ENCODE measurements at places on chromosomes 12 and 14.

GRCh38 chr14:54767139-54767431 is 135.5 kb downstream of the GCH1 start:
- no peak for DNase-seq

DNA sequence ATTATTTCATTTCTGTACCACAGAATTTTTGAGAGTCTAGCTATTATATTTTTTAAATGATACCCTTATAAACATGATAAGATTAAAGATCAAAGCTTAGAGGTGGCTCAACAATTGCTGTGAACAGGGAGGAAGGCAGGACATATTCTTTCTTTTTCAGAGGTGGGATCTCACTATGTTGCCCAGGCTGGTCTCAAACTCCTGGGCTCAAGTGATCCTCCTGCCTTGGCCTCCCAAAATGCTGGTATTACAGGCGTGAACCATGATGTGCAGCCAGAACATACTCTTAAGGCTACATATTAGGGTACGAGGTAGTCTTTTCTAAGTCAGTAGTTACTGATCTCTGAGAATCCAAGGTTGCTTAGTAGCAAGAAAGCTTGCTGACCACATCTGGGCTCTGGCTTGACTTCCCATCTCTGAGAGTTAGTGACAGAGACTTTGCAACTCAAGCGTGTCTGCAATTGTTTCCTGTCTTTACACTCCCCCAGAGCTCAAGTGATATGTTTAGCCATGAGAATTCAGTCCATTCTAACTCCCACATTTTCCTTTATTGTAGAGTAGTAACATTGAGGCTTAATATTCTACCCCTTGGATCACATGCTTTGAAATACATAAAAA is 8.6 kb downstream of the RAB5B start:
- DNase-seq = no peak

DNA sequence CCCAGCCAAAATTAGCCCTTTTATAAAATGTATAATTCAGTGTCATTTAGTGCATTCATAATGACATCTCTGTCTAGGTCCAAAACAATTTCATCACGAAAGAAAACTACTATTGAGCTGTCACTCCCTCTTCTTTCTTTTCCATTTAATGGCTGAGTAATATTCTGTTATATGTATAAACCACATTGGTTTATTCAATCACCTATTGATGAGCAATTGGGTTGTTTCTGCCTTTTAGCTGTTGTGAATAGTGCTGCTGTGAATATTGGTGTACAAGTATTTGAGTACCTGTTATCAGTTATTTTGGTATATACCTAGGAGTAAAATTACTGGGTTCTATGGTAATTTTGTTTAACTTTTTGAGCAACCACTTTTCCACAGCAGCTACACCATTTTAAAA is 7.2 kb downstream of the DNM1L start:
- DNase-seq = no peak

DNA sequence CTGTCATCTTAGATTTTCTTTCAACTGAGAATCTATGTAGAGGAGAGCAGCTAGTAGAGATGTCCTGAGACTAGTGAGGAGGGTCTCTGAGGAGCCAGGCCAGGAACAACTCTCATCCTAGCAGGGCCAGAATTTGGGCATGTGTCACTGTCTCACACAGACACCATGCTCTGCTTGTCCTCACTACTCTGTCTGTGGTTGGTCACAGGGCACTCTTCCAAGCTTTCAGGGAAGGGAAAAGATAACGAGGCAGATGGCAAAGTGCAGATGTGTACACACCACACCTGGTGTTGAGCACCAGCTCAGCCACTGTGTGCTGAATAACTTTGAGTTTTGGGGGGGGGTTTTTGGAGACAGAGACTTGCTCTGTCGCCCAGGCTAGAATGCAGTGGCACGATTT is 2.5 kb downstream of the SSPN start:
- no peak for DNase-seq
